ENCODE measurements at places on chromosomes 2 and 18. TPM values are rescaled to one million over a fixed set of nuclear protein-coding genes. Genes with fewer than 3 reads are reported as not detected.

Gene CIB4
- not detected for total RNA-seq

Gene ICOS
- 0.21 TPM for total RNA-seq

- DNase-seq, result no peak
These were observed 756 bp upstream of the NAGK start for GRCh38 chr2:71067567-71068217.

DNA sequence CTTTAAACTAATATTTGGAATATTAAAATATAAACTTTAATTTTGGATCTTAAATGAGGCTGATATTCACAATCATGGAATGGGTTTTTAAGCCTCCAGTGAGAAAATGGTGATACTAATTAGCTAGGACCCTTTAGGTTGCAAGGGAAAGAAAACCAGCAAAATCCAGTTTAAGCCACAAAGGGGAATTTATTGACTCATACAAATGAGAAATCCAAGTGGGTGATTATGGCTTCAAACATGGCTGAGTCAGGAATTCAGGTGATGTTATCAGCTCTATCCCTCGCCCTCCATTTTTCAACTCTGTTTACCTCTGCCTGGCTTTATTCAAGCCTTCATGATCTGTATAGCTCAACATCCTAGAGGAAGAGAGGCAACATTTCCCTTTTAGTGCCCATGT lies 75.3 kb upstream of the DLX2 start:
- DNase-seq, result no peak

GRCh38 chr2:128777196-128778035 lies 458.7 kb upstream of the HS6ST1 start:
- no peak for DNase-seq
